ENCODE measurements at places on chromosomes 6 and 20.

DNA sequence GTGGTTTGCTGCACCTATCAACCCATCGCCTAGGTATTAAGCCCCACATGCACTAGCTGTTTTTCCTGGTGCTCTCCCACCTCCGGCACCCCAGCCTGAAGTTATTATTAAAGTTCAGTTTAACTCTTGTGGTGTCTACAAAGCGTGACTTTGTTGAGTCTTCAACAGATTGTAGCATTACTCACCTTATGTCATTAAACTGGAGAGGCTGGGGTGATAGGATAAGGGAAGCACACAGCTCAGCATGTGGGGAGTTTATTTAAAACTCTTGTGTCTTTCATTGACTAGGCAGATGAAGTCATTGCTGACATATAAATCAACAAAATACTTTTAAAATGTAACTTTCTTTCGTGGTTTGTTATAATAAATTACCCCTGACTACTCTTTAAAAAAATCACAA lies 84.7 kb upstream of the GCM1 start:
- no peak for DNase-seq

DNA sequence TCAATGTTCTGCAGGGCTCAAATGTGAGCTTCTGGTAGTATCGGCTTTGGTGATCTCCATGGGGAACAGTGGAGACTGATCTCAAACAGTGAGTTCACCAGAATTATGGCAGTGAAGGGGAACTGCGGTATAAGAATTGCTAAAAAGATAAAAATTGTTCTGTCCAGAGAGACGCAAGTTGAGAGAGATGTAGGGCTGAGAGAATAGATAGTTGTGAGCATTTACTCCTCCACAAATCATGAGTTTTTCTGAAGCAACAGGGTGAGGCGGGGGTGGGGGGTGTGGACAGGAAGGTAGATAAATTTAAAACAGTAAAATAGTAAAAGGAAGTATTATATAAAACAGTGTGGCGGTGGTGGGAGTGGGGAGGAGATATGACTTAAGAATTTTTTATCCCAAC lies 98.6 kb upstream of the NEDD9 start:
- DNase-seq: no peak

- no peak for DNase-seq
Observed at GRCh38 chr6:34249469-34250261, 859 bp upstream of the SMIM29 start.

- no peak for DNase-seq
Observed at GRCh38 chr6:1538810-1539478, 70.8 kb upstream of the FOXC1 start.

DNA sequence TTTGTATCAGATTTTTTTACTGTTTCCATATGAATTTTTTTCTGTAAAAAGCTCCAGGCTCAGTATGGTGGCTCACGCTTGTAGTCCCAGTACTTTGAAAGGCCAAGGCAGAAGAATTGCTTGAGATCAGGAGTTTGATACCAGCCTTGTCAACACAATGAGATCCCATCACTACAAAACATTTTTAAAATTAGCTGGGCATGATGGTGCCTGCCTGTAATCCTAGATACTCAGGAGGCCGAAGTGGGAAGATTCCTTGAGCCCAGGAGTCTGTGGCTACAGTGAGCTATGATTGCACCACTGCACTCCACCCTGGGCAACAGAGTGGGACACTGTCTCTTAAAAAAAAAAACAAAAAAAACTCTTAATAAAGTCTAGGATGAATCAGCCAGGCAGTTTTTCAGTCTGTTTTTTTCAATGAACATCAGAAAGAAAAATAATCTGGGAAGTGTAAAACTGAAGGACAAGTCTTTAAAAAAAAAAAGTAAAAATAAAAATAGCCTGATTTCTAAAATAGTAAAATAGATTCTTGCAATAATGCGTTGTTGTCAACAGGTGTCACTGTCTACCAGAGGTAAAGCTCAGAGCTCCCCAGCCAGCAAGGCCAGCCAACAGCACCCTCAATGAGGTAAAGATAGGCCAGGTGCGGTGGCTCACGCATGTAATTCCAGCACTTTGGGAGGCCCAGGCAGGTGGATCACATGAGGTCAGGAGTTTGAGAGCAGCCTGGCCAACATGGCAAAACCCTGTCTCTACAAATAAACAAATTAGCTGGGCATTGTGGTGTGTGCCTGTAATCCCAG lies 9.3 kb upstream of the ATG5 start:
- peak; percentile 61 for DNase-seq

- DNase-seq: peak; percentile 80
Observed at GRCh38 chr20:63056236-63057170, 49.7 kb upstream of the BHLHE23 start.

DNA sequence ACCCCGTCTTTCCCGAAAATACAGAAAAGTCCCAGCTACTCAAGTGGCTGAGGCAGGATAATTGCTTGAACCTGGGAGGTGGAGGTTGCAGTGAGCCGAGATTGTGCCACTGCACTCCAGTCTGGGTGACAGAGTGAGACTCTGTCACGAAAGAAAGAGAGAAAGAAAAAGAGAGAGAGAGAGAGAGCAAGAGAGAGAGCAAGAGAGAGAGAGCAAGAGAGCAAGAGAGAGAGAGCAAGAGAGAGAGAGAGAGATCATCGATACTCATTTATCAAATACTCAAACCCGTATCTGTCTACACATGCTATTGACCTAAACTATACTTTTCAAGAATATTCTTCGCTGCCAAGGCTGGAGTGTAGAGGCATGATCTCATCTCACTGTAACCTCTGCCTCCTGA lies 28.2 kb upstream of the SALL4 start:
- no peak for DNase-seq

DNA sequence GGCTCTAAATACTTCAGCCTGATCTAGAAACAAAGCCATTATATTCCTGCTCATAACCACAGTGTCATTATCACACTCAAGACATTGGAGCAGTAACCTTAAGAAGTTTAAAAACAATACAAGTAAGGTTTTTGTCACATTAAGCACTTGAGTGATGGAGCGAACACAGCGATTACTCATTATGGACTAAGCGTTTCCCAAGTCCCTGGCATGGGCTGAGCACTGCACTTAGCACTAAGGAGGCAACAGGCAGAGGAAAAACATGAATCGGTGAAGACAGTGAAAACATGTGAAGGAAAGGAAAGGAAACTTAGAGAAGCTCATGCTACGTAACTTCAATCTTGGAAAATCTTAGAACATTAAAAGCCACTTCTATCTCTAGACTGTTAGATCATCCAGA lies 108.7 kb downstream of the SLC24A3 start:
- no peak for DNase-seq

- no peak for DNase-seq
Observed at GRCh38 chr20:38108986-38109541, 56.0 kb downstream of the TGM2 start.

GRCh38 chr6:55636406-55637102 lies 57.6 kb upstream of the HMGCLL1 start:
- no peak for DNase-seq

DNA sequence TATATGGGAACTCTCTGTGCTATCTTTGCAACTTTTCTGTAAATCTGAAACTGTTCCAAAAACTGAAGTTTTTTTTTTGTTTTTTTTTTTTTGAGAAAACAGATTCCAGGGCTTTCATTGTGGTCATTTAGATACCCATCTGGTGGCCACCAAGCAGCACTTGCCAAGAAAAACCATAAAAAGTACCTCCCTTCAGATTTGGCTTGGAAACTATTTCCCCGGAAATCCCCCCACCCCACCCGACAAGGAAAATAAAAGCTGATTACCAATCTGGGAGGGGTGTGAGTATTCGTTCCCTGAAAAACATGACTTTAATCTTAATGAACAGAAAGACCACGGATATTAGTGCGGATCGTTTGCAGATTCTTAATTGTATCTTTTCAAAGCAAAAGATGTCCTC lies 1.9 kb downstream of the NFATC2 start:
- DNase-seq: no peak

- DNase-seq: no peak
Observed at GRCh38 chr20:52943185-52943841, 28.8 kb upstream of the TSHZ2 start.

- DNase-seq: no peak
Observed at GRCh38 chr6:105488516-105489215, 85.8 kb upstream of the PREP start.

DNA sequence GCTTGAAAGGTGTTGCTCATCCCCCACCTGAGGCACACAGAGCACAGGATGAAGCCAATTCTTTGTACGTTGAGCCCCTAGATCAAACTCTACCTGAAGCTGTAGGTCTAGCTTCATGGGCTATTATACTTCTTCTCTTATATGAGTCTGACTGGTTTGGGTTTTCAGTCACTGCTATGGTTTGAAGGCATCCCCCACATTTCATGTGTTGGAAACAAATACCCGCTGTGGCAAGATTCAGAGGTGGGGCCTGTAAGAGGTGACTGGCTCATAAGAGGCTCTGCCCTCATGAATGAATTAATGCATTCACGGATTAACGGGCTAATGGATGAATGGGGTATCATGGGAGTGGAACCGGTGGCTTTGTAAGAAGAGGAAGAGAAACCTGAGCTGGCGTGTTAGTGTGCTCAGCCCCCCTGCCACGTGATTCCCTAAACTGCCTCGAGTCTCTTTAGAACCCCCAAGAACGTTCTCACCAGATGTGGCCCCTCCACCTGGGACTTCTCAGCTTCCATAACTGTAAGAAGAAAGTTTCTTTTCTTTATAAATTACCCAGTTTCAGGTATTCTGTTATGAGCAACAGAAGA lies 39.2 kb downstream of the PREX1 start:
- DNase-seq: no peak
